CD4-positive, alpha-beta memory T cell (primary cell): ENCODE measurements at places on chromosomes 4 and X. TPM values are rescaled to one million over a fixed set of nuclear protein-coding genes. Genes with fewer than 3 reads are reported as not detected.

NALF2 gene
- not detected for total RNA-seq

HPF1 gene
- 14.4 TPM for total RNA-seq

STATH gene
- not detected for total RNA-seq

ZNF185 gene
- 2.2 TPM for total RNA-seq

OPHN1 gene
- 0.23 TPM for total RNA-seq

TAF1 gene
- total RNA-seq = 73.6 TPM

PLS3 gene
- 0.14 TPM for total RNA-seq

FAAH2 gene
- total RNA-seq = 17.6 TPM

BMPR1B gene
- not detected for total RNA-seq

GRCh38 chr4:47383829-47384427 lies 79.6 kb downstream of the COMMD8 start:
- DNase-seq = peak; percentile 4

- DNase-seq = no peak
Measured at GRCh38 chr4:1166509-1167243, 5.7 kb downstream of the SPON2 start.

- no peak for DNase-seq
Measured at GRCh38 chr4:80153874-80154544, 43.3 kb upstream of the PRDM8 start.

DNA sequence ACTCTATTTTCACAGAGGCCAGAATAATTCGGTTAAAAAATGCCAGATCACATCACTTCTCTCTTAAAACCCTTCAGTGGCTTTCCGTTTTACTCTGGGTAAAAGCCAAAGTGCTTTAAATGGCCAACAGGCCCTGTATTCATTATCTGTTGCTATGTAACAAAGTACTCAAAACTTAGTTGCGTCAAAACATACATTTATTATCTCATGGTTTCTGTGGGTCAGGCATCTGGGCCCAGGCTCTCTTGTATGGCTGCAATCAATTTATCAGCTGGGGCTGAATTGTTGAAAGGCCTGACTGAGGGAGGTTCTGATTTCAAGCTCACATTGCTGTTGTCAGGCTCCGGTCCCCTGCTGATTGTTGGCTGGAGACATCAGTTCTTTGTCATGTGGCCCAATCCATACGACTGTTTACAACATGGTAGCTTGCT lies 72.7 kb upstream of the H2AZ1 start:
- DNase-seq = no peak

DNA sequence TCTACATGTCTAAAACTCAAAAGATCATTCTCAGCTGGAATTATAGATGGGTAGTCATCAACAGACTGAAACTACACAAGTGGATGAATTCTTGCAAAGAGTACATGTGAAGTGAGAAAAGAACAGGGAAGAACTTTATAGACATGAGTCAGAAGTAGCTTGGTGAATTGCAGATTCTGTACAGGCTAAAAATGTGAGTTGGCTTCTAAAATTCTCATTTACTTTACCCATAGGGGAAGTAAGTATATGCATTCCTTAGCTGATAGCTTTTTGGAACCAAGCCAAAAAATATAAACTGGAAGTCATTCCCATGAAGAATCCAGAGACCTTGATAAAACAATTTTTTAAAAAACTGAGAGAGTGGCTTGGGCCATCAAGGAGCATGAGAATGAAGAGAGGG lies 584.2 kb upstream of the FTHL17 start:
- DNase-seq = no peak

DNA sequence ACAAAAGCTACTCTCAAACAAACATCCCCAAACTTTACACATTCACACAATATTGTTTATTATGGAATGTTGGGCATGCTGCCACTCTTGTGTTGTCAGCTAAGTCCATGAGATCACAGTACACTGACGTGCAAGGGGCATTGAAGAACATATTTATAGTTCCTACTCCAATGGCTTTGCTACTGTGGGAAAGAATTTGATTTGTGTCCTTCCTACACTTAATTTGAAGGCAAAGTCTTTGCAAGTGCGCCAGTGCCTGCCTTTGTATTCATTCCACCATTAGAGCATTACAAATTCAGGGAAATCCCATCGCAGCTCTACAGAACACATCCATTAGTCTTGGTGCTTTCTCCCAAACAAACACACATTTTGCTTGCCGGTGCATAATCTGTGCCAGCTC lies 45.4 kb upstream of the FTHL17 start:
- no peak for DNase-seq

- DNase-seq = no peak
Measured at GRCh38 chr4:108168160-108168670, 517 bp downstream of the LEF1 start.

DNA sequence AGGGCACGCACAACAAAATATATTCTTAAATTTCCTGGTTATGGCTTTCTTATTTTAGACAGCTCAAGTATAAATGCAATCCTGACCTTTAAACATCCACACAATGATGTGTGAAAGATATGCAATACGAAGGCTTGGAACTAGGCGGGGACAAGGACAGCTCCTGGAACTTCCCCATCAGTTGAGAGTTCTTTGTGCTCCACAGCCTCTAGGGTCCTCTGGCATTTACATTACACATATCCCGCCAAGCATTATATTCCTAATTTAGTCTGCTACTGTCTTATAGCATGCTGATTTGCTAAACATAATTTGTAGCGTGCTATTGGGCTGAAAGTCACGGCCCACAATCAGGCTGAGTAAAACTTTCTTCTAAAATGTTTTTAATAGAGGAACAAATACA lies 74.4 kb downstream of the FTHL17 start:
- DNase-seq = no peak

GRCh38 chr4:37549041-37549440 lies 137.1 kb downstream of the RELL1 start:
- DNase-seq = no peak

DNA sequence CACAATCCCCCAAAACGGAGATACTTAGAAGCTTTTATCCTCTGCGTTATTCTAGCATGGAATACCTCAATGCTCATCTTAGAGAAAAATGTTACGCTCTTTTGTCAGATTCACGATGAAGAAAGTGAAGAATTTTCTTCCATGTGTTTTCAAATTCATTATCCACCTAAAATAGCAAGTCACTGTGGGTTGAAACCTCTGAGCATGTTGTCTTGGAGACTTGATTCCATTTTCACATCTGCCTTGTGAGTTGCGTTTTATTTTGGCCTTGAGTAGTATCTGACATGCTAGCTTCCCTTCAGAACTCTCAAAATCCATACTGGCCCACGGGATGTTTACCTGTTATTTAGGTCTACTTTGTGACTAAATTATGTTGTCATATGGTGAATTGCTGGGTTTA lies 66.3 kb downstream of the C4orf46 start:
- no peak for DNase-seq

GRCh38 chr4:15717086-15717485 lies 14.2 kb downstream of the BST1 start:
- DNase-seq = no peak

GRCh38 chr4:3261411-3262207 lies 12.7 kb downstream of the MSANTD1 start:
- no peak for DNase-seq

DNA sequence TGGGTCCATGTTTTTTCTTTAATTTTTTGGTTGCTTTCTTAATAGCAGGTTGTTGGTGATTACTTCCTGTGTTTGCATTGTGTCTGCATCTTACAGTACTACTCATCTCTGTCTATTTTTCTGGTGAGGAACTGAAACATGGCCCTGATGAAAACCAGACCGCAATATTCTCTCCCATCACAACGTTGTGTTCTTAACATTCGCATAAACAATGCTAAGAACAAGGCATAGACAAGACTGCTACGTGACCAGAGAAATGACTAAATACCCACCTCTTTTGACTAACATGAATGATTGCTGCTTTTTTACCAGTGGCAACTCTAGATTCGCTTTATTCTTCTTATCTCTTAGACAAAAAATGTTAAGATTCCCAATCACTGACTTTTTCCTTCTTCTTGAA lies 179.1 kb downstream of the GC start:
- DNase-seq = no peak

DNA sequence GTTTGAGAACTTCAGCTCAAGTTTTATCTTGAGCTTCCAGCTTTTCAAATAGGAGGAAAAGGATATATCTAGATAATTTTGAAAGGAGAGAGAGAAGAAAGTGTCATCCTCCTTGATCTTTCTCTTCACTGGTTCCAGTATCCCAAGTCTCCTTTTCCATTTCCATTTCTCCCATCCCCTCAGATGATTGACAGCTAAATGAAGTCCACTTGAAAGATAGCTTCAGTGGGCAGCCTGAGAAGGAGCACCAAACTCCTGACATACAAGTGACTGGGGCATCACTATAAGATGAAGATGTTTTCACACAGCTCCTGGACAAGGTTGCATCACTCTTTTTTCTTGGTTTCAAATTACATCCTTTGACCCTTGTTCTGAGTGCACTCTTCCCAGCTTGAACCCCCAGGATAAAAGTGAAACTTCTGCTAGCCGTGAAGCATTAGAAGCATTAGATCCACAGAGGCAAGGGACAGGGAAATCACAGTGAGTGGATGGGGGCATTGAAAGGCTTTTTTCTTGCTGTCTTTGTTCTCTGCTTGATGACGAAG lies 17.5 kb upstream of the MAGEA10 start:
- no peak for DNase-seq

DNA sequence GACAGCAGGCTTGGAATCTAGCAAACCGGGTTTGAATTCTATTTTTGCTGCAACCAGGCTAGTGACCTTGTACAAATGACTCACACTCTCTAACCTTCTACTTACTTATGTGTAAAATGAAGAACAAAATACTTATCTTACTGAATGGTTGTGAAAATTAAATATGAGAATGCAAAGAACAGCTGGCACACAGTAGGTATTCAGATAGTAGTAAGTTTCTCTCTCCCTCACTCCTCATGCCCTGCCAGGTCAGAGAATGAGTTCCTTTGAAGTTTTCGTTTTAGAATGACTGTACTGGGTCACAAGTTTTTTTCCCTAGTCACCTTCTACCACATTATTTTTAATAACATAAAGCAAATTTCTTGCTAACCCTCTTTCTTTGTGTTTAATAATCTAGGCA lies 33.0 kb downstream of the CISD2 start:
- no peak for DNase-seq
